A549 treated with Mapracorat at 1 μM for 4 hours (cell line): ENCODE measurements at places on chromosomes 5 and 9. TPM values are rescaled to one million over a fixed set of nuclear protein-coding genes. Genes with fewer than 3 reads are reported as not detected.

OR1J2 gene
- not detected in 5 replicates for total RNA-seq

AQP3 gene
- total RNA-seq, result 11.5 to 20.2 TPM (median 17.9 TPM) in 5 replicates

SURF6 gene
- 19.3 to 31.1 TPM (median 26.5 TPM) in 5 replicates for total RNA-seq

EGFLAM gene
- 0.12 to 0.26 TPM (median 0.22 TPM) in 4 of 5 replicates, not detected in the other for total RNA-seq

TMC1 gene
- 0.03 to 0.10 TPM in 2 of 5 replicates, not detected in the others for total RNA-seq

SVEP1 gene
- 1.4 to 2.0 TPM (median 1.9 TPM) in 5 replicates for total RNA-seq

PURA gene
- 4.4 to 5.3 TPM (median 5.0 TPM) in 5 replicates for total RNA-seq

SHOC1 gene
- 0.02 TPM in 1 of 5 replicates, not detected in the others for total RNA-seq

GABRA6 gene
- total RNA-seq, result not detected in 5 replicates

SLC6A19 gene
- 0.13 to 0.22 TPM (median 0.19 TPM) in 5 replicates for total RNA-seq
